Ovary (tissue), 10 donors: ENCODE measurements at places on chromosomes 3 and 15. TPM values are rescaled to one million over a fixed set of nuclear protein-coding genes. Genes with fewer than 3 reads are reported as not detected.

- H3K36me3 ChIP-seq: no peaks in the 10 kb centered on the region
- peak overlapping the region; percentile 96 for H3K27ac ChIP-seq
- H3K4me3 ChIP-seq: peak overlapping the region; percentile 91
- DNase-seq: no peak
These were observed 1.8 kb downstream of the PIK3CA start for GRCh38 chr3:179149951-179150350.

DNA sequence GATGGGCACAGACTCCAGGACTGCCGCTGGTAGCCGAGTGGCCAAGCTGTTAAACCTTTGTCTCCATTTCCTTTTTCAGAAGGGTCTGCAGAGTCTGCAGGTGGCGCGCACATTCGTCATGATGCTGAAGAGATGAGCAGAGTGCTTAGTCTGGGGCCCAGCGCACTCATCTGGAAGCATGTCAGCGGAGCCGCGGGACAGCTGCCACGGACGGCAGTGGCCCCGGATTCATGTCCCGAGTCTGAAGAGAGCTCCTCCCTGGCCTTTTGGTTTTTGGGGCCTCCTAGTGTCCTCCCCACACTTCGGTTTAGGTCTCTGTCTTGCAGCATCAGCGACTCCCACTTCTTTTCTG is 42.6 kb downstream of the KLHL25 start:
- peak; percentile 19 for DNase-seq
- H3K4me1 ChIP-seq: peaks cover 14% of the 10 kb centered on the region
- H3K27ac ChIP-seq: no peak overlapping the region
- H3K4me3 ChIP-seq: no peak overlapping the region

DNA sequence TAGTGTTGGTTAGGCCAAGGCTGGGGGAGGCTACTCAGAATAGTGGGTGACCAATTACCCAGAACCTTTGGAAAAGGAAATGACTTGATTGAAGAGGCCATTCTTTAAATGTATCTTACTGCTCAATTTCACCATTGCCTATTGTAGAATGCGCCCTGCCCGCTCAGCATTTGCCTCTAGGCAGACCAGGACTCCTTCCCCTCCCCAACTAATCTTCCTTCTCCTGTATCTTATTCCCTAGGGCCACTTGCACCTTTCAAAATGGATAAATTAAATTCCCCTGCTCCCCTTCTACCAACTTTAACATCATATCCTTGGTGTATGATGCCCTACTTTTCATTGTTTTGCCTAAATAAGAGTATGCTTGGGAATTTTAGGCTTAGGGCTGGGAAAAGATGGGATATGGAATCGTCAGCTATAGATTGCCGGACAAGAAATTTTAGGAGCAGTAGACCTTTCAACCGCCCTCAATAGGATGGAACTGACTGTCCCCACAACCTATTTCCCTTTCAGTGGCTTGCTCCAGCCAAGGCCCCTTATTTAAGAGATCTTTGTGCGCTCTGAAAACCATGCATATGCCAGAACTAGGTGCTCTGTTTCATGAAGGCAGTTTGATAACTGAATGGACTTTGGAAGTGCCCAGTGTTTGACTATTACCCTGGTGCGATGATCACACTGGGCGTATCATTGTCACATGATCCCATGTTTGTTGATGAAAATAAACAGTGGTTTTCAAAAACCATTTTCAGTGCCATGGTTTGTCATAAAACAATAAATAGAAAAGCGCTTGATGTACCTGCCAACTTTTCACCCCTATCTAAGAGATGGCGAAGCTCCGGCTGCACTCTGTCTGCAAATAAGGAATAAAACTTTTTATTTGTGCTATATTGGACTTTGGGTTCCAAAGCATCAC is 74.3 kb upstream of the TSEN2 start:
- no peak for DNase-seq
- H3K27ac ChIP-seq: no peak overlapping the region
- H3K27me3 ChIP-seq: no peaks in the 10 kb centered on the region
- H3K4me3 ChIP-seq: no peak overlapping the region
- H3K4me1 ChIP-seq: no peaks in the 10 kb centered on the region
- no peaks in the 10 kb centered on the region for H3K36me3 ChIP-seq

The HACD2 gene
- 31.0 TPM for total RNA-seq

DNA sequence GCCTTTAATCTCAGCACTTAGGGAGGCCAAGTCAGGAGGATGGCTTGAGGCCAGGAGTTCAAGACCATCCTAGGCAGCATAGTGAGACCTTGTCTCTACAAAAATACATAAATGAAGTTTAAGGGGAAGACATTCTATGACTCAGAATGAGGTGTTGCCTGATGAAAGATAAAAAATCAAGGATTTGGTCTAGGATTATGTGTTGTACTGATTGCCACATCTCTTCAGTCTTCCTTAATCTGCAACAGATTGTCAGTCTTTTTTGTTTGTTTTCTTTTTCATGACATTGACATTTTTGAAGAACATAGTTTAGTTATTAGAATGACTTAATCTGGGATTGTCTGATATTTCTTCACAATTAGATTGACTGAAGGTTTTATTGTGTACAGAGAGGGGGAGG is 26.3 kb upstream of the DPPA4 start:
- no peak overlapping the region for H3K27ac ChIP-seq
- H3K36me3 ChIP-seq: no peaks in the 10 kb centered on the region
- DNase-seq: no peak
- no peak overlapping the region for H3K4me3 ChIP-seq

DNA sequence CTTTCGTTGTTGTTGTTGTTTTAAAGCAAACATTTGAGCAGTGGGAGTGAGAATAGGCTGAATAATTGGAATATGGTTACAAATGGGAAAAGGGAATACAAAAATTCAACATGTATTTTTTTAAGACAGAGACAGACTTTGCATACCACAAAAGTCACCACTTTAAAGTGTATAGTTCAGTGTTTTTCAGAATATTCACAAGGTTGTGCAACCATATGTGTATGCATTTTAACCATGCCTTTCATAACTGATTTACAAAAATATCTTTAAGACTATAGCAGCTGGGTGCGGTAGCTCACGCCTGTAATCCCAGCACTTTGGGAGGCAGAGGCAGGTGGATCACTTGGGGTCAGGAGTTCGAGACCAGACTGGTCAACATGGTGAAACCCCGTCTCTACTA is 41.3 kb downstream of the EHHADH start:
- no peaks in the 10 kb centered on the region for H3K27me3 ChIP-seq
- no peaks in the 10 kb centered on the region for H3K4me1 ChIP-seq
- no peak overlapping the region for H3K27ac ChIP-seq
- H3K4me3 ChIP-seq: no peak overlapping the region
- H3K36me3 ChIP-seq: no peaks in the 10 kb centered on the region

DNA sequence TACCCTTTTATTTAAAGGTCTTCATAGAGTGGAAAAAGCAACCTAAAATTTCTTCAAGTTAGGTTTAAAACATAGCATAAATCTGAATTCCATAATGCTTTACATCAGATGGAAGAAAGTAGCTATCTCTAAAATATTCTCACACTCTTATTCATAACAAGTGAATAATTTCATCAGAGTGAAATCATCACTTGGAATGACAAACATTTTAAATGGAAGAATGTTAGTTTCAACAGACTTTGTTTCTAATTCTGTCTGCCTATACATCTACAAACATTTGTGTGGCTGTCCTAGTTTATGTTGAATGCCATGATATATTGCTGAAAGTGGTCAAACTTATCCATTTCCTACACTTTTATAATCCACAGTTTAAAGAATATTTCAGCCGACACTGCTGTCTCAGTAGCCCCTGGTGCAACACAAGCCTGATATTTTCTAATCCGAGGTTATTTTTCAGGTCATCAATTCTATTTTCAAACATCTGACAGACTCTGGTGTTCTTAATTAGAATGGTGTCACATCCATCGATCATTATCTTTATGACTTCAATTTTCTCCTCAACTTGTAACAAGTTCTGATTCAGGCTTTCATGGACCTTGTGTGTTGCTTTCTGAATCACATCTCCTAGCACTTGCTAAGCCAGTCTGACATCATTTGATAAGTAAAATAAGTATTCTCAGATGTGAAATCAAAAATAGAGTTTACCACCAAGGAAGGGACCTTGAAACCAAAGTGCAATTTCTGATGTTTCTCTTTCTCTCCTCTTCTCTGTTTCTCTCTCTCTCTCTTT is 17.1 kb upstream of the CNTN3 start:
- H3K27me3 ChIP-seq: no peaks in the 10 kb centered on the region
- no peaks in the 10 kb centered on the region for H3K4me1 ChIP-seq
- DNase-seq: no peak
- no peak overlapping the region for H3K27ac ChIP-seq
- no peak overlapping the region for H3K4me3 ChIP-seq

DNA sequence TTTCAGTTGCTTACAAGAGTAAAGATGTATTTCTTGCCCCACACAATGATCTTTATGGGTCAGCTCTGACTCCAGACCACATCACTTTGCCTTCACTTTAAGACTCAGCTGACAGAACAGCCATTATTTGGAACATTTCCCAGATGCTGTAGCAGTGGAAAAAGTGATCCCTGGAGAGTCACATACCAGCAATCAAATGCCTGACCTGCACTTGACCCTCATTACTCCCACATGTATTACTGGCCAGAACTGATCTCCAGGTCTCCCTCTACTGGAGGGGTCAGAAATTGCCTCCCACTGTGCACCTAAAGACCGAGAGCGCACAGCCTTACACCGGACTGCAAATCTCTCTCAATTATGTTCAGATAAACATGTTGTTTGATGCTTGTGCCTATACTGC is 88.6 kb upstream of the ZNF385D start:
- H3K27me3 ChIP-seq: no peaks in the 10 kb centered on the region
- H3K4me3 ChIP-seq: no peak overlapping the region
- no peaks in the 10 kb centered on the region for H3K4me1 ChIP-seq
- H3K27ac ChIP-seq: no peak overlapping the region

The LSMEM2 gene
- not detected for total RNA-seq

The CORO2B gene
- total RNA-seq: 7.5 TPM

DNA sequence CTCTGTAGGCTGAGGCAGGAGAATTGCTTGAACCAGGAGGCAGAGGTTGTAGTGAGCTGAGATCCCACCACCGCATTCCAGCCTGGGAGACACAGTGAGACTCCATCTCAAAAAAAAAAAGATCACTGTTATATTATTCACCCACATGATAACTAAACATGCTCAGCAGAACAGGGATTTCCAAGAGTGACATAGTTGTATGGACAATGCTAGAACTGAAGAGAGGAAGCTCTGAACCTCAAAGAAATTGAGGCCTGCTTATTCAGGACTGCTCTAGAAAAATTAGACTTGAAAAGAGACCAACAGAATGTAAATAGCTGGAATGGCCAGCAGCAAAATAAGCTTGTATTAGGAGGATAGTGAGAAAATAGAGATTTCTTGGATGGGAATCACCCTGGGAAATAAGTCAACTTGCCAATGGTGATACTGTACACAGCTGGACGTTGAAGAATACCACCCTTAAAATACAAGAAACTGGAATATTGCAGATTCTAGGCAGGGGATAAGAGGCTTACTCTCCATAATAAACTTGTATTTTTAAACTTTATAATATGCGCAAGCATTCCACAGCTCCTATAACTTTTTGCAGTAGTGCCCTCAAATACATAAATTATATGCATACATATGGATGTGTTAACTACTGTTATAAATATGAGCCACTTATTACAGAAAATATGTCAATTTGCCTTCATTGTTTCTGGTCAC is 28.2 kb downstream of the PIK3CB start:
- DNase-seq: no peak
- H3K27ac ChIP-seq: no peak overlapping the region
- H3K4me1 ChIP-seq: peaks cover 5% of the 10 kb centered on the region
- no peaks in the 10 kb centered on the region for H3K27me3 ChIP-seq
- no peak overlapping the region for H3K4me3 ChIP-seq

DNA sequence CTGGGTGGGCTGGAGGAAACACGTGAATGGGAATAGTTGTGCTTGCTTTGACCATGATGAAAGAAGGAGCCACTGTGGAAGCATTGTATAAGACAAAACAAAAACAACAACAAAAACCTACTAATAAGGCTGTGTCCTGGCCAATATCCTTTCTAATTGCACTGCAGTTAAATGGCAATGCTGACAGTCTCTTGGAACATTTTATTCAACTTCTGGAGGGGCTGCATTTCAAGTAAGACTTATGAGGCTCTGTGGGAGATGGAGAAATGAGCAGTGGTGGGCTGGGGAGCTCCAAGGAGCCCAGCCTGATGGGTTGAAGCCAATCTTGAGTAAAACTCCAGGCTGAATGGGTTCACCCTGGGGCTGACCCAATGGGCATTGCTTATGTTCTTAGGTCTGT is 99.8 kb upstream of the ROPN1 start:
- H3K36me3 ChIP-seq: no peaks in the 10 kb centered on the region
- H3K4me1 ChIP-seq: no peaks in the 10 kb centered on the region
- no peak for DNase-seq
- H3K27me3 ChIP-seq: no peaks in the 10 kb centered on the region

The CYP8B1 gene
- not detected for total RNA-seq

DNA sequence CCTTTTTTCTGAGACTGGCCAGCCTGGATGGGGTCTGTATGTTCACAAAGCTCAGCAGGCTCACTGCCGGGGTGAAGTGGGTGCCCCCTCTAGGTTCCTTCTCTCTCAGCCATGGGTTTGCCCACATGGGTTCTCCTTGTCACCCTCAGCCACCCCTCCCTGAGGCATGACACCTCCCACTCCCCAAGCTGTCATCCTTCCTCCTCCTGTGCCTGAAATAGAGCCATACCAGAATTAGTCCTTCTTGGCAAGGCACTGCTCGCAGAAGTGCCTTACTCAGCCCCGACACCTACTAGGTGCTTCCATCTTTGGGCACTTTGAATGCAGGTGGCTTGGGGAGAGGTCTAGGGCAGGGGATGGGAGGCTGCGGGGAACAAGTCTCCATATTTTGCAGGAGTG is 62.9 kb upstream of the SEC13 start:
- no peaks in the 10 kb centered on the region for H3K4me1 ChIP-seq
- DNase-seq: no peak
- no peak overlapping the region for H3K4me3 ChIP-seq
- no peaks in the 10 kb centered on the region for H3K27me3 ChIP-seq

- H3K36me3 ChIP-seq: no peaks in the 10 kb centered on the region
- no peaks in the 10 kb centered on the region for H3K27me3 ChIP-seq
- H3K4me1 ChIP-seq: no peaks in the 10 kb centered on the region
- DNase-seq: no peak
These were observed 282.3 kb upstream of the TBC1D5 start for GRCh38 chr3:18024715-18025114.

The FYCO1 gene
- 56.7 TPM for total RNA-seq
